Astrocyte of the spinal cord (primary cell): ENCODE measurements at places on chromosomes 3 and 15.

DNA sequence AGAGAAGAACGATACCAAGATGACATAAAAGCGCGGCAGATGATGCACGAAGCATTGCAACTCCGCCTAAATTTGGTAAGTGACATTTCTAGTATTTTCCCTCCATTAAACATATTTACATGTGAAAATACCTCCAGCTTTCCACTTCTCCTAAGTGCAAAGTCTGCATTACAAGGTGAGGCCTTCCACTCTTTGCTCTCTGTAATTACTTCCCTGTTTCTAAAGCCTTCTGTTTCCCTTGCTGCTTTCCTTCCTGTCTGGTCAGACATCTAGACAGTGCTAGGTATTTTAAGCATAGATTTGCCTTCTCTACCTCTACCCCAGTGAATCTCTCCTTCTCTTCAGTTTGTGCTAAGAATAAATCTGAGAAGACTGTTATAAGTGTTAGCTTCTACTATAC is 1.9 kb downstream of the P2RY12 start:
- DNase-seq = no peak

GRCh38 chr3:156140001-156140595 is 19.7 kb downstream of the KCNAB1 start:
- no peak for DNase-seq

DNA sequence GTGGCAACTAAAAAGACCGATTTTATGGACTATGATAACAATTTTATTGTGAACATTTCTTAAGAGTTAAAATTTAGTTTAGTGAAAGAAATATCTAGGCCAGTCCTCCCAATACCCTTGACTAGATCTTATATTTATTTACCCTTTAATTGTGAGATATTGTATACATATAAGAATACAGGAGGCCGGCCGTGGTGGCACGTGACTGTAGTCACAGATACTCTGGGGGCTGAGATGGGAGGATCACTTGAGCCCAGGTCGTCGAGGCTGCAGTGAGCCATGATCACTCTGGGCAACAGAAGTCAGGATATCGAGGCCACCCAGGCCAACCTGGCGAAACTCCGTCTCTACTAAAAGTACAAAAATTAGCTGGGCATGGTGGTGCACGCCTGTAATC is 756 bp upstream of the RMDN3 start:
- DNase-seq = no peak

- DNase-seq = peak; percentile 44
These were observed 62.3 kb upstream of the PLSCR4 start for GRCh38 chr3:146313031-146313745.

DNA sequence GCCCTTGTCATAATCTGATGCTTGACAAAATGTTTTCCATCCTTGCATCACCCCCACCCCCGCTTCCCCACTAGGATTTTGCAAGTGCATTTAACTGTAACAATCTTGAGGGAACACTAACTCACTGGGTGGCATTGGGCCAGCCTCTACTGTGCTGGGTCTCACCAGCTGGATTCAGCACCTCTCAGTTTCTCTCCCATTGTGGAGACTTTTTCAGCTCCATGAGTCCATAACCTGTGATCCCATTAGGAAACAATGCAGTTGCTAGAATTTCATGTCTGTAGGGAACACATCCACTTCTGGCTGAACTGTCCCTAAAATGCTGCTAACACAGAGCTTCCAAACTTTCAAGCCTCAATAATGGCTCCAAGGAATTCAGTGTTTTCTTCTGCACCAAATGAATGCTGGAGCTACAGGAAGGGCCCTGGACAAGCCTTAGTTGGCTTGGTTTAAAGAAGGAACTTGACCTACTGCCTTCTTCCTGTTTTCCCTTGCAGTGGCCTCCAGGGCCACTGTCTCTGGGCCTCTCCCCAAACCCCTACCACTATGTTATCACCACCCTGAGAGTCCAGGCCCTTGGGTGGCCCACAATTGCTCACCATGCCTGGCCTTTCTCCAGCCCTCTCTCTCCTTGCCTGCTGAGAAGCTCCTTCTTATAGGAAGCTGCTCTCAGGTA is 15.6 kb downstream of the CYP19A1 start:
- no peak for DNase-seq
